ENCODE measurements at places on chromosomes 6 and 20.

DNA sequence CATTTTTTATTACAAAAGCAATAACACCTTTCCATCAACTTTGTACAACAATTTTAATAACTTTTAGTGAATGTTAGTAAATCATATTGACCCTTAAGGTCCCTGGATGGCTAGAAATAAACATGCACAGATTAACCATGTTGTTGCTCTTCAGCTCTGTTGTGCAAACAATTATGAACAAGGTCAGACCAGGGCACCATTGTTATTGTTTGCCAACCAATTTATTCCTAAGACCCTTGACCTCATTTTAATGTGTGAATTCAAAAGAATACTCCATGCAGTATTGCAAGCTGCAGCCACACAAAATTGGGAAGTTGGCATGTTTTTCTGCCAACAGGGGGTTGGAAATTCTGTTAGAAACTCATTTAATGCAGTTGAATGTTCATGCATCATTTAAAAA, 426.6 kb upstream of the MAP3K7 start:
- no peak for DNase-seq

- no peak for DNase-seq
Measured at GRCh38 chr6:158150701-158151100, 17.4 kb downstream of the SERAC1 start.

- DNase-seq = no peak
Measured at GRCh38 chr20:59752704-59753460, 148.5 kb downstream of the PHACTR3 start.

GRCh38 chr20:63696306-63696627, 185 bp upstream of the TNFRSF6B start:
- DNase-seq = no peak

GRCh38 chr6:133705731-133706130, 183.2 kb upstream of the TCF21 start:
- no peak for DNase-seq

GRCh38 chr20:40710603-40711002, 21.6 kb upstream of the MAFB start:
- DNase-seq = no peak

GRCh38 chr20:35718972-35719635, 19.9 kb downstream of the ROMO1 start:
- no peak for DNase-seq

- DNase-seq = no peak
Measured at GRCh38 chr6:40965046-40965445, 74.0 kb downstream of the UNC5CL start.

- DNase-seq = no peak
Measured at GRCh38 chr6:115456848-115457247, 603.8 kb downstream of the FRK start.

- DNase-seq = no peak
Measured at GRCh38 chr6:9710574-9710973, 704.3 kb downstream of the TFAP2A start.

GRCh38 chr20:41293269-41294037, 24.1 kb downstream of the ZHX3 start:
- no peak for DNase-seq

- no peak for DNase-seq
Measured at GRCh38 chr20:44981736-44982406, 15.6 kb downstream of the STK4 start.

DNA sequence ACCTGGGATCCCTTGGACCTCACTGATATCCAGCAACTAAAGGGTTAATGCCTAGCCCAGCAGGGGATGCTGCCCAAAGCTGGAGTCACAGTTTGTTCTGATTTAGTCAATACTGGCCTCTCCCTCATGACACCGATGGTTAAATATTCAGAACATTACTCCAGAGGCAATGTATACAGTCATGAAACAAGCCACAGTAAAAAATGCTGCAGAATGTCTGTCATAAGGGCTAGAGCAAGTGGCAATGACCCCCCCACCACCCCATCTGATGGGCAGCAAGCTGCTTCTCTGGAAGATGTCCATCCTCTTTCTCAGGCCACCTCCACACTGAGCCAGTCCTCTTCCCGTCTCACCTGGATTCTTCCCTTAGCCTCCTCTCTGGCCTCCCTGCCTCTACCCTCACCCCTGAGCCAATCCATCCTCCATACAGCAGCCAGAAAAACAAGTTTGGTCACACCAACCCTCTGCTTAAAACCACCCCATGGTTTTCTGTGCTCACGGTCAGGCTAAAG, 99.0 kb upstream of the KCNG1 start:
- no peak for DNase-seq

DNA sequence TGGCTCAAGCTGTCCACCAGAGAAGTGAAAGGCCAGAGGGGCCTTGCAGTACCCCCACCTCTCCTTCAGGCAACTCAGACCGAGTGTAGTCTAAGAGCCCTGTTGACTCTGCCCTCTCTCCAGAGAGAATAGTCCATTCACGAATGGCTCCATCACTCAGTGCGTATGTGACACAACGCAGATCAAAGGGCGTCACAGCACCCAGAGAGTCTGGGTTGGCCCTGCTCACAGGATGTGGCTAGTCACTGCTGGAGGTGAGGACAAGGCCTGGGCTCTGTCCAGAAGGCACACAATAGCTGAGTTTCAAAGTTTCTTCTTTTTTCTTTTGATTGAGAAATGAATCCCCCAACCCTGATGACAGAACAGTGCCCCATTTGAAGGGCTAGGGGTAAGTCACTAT, 74.1 kb downstream of the TRMT11 start:
- DNase-seq = no peak
